ENCODE measurements at places on chromosomes 1 and 21. TPM values are rescaled to one million over a fixed set of nuclear protein-coding genes. Genes with fewer than 3 reads are reported as not detected.

MFAP2 gene
- total RNA-seq: not detected

PLCH2 gene
- total RNA-seq: 43.4 TPM

CYP2J2 gene
- total RNA-seq: not detected

TTC39A gene
- not detected for total RNA-seq

HSD3B2 gene
- total RNA-seq: not detected

PPFIA4 gene
- 0.96 TPM for total RNA-seq

TNFRSF9 gene
- 30.9 TPM for total RNA-seq

TNFRSF18 gene
- total RNA-seq: 47.8 TPM

CLDN17 gene
- total RNA-seq: not detected

UBASH3A gene
- 56.0 TPM for total RNA-seq

LDLRAD1 gene
- not detected for total RNA-seq

AMY1A gene
- not detected for total RNA-seq

TMEM222 gene
- total RNA-seq: 26.3 TPM

VCAM1 gene
- total RNA-seq: not detected

C1orf116 gene
- total RNA-seq: 0.32 TPM

TMEM51 gene
- total RNA-seq: not detected

RPS6KA1 gene
- total RNA-seq: 97.4 TPM

DRAXIN gene
- total RNA-seq: not detected

MAP3K7CL gene
- total RNA-seq: 24.6 TPM

LMX1A gene
- not detected for total RNA-seq

B3GALT2 gene
- 0.30 TPM for total RNA-seq

SV2A gene
- total RNA-seq: 3.3 TPM

CA6 gene
- not detected for total RNA-seq

ERVH48-1 gene
- not detected for total RNA-seq

OR2L3 gene
- not detected for total RNA-seq

CRB1 gene
- total RNA-seq: not detected

C1orf56 gene
- 0.67 TPM for total RNA-seq

RGS1 gene
- 2,600 TPM for total RNA-seq

MAB21L3 gene
- not detected for total RNA-seq

EFCAB7 gene
- 13.1 TPM for total RNA-seq

CIART gene
- 2.2 TPM for total RNA-seq

ANKRD45 gene
- total RNA-seq: not detected

AADACL4 gene
- total RNA-seq: not detected

CDC42SE1 gene
- total RNA-seq: 496 TPM

LAPTM5 gene
- 589 TPM for total RNA-seq

PLD5 gene
- total RNA-seq: not detected

HNRNPCL1 gene
- not detected for total RNA-seq

CYP4X1 gene
- not detected for total RNA-seq

DYNLT5 gene
- total RNA-seq: not detected

HES3 gene
- total RNA-seq: not detected

RABGGTB gene
- total RNA-seq: 116 TPM

SZT2 gene
- 107 TPM for total RNA-seq

FAM163A gene
- total RNA-seq: not detected

DMRTB1 gene
- not detected for total RNA-seq

NCDN gene
- total RNA-seq: 28.7 TPM

PPIE gene
- 36.8 TPM for total RNA-seq

ASAP3 gene
- 2.3 TPM for total RNA-seq

SELL gene
- 370 TPM for total RNA-seq

MEX3A gene
- total RNA-seq: not detected

CYP4A22 gene
- not detected for total RNA-seq

RXFP4 gene
- total RNA-seq: not detected

OR2AK2 gene
- not detected for total RNA-seq

NIPAL3 gene
- 57.0 TPM for total RNA-seq

HSF2BP gene
- 0.35 TPM for total RNA-seq
